ENCODE measurements at places on chromosomes 6 and 20.
A peak's percentile ranks its signal among the peaks of the same experiment; 100 is the strongest.

- no peak for DNase-seq
Measured at GRCh38 chr6:39684790-39685488, 40.3 kb downstream of the KIF6 start.

GRCh38 chr20:53899351-53900167 is 170.8 kb downstream of the BCAS1 start:
- peak; percentile 77 for DNase-seq

DNA sequence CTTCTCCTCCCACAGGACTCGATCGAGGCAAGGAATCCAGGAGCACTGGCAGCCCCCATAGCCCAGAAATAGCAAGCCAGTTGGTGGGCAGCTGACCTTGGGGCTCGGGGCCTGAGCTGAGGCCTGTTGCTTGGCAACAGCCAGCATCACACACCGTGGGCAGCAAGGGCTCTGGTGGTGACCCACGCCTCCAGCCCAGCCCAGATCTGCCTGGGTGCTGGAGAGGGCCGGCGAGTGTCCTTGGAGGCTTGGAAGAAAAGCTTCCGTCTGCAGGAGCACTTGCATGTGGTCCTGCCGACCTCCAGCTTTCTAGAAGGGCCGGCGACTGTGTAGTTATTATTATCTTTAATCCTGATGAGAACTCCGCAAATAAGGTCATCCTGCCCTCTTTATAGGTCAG is 67.3 kb downstream of the STK35 start:
- no peak for DNase-seq

DNA sequence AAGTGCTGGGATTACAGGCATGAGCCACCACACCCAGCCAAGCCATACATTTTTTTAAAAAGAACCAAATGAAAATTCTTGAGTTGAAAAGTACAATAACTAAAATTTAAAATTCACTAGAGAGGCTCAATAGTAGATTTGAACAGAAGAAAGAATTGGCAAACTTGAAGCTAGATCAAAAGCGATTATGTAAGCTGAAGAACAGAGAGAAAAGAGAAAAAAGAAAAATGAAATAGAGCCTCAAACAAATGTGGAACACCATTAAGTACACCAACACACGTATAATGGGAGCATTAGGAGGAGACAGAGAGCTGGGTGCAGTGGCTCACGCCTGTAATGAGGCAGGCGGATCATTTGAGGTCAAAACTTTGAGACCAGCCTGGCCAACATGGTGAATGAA is 31.0 kb downstream of the ERGIC3 start:
- DNase-seq: no peak

DNA sequence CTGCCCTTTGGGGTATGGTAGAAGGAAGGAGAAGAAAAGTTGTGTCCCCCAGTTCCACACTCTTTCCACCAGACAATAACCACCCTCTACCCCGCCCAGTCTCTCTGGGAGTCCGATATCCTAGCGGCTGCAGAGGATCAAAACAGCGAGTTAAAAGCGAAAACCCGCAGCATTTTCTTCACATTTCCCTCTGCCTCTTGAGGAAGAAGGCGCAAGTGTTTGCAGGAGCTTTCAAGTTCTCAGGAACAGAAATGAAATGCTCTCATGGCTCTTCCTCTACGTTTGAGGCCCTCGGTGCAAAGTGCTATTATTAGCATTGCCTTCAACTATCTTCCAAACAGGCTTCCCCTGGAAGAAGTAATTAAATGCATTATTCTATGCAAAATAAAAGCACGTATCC is 52.2 kb upstream of the CCDC167 start:
- DNase-seq: no peak

DNA sequence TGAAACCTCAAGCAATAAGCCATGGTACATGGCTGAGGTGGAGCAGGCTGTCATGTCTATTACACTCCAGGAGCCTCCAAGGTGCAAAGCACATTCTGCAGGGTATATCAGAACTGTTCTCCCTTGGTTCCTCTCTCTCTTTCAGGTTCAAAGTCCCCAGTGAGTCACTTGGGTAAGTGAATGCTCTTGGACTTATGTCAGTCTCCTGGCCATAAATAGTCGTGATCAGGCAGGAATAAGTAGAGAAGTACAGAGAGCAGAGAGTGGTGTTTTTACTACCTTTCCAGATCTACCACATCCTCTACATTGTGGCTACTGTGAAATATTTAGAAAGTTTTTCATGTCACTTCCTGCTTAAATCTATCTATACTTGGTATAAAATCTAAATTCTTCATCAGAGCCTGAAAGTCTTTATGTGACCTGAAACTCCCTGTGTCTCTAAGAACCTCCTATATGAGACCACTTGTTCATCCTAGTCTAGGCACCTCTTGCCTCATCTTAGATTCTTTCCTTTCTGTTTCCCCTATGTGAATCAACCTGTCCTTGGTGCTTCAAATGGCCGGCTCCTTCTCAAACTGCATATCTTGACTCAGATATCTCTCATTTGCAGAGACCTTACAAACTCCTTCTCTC is 1077.6 kb upstream of the MAP3K7 start:
- no peak for DNase-seq

DNA sequence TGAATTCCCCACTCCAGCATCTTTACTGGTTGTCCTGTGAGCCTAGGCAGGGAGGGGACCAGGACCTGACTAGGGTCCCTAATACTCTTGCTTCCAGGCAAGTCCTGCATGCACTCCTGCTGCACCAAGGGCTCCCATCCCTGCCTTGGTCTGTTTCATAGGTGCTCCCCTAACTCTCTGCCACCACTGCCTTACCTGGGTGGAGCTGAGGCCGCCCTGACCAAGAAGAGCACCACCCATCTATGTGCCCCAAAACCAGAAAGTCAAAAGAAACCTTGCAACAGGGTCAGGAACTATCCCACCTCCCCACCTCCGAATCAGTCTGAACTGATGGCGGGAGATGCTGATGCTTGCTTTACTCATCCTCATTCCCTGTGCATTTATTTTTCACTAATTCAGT is 23.6 kb downstream of the HLA-G start:
- no peak for DNase-seq

- no peak for DNase-seq
Measured at GRCh38 chr6:53928641-53929040, 133.8 kb downstream of the LRRC1 start.

- no peak for DNase-seq
Measured at GRCh38 chr6:57143690-57144089, 28.4 kb upstream of the BAG2 start.

DNA sequence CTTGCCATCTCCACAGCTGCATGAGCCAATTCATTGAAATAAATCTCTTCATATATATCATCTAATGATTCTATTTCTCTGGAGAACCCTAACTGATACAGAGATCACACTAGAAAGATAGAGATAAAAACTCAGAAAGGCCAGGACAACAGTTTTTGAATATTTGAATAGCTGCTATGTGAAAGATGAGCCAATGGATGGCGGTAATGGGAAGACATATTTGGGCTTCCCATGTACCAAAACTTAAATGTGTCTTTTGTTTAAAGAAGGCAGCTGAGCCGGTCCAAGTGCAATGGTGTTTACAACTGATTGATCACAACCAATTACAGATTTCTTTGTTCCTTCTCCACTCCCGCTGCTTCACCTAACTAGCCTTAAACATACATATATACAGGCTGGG is 35.1 kb downstream of the SGK1 start:
- DNase-seq: no peak

DNA sequence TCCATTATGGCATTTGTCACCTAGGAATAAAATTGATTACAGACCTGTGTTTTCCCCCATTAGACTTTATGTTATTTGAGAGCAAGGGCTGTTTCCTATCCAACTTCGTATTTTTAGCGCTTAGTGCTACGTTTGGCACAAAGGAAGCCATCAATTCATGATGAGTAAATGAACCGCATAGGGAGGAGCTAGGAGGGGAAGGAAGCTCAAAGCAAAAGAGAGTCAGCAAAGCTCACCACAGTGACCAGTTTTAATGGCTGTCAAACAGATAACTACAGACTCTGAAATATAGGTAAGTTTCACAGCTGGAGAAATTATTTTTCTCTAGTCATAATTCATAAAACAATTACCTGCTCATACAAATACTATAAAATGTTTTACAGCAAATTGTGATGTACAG is 6.9 kb upstream of the SAMD3 start:
- no peak for DNase-seq

- no peak for DNase-seq
Measured at GRCh38 chr6:157773248-157773773, 49.7 kb upstream of the SNX9 start.

DNA sequence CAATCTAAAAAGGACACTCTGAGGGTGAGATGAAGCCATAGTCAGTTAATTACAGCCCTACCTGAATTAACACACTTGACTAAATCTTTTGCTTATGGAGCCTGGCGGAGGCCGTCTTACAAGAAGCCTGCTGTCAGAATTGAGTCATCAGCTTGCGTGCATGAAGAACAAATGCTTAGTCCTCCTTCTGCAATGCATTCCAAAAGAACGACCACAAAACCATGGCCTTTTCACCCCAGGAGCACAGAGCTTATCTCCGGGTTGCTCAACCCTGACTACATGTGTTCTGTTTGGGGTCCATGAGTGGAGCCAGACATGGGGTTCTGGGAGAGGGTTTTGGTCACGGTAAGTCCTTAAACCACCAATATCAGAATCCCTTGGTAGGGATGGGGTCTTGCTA is 318.1 kb downstream of the CLIC5 start:
- DNase-seq: peak; percentile 49

DNA sequence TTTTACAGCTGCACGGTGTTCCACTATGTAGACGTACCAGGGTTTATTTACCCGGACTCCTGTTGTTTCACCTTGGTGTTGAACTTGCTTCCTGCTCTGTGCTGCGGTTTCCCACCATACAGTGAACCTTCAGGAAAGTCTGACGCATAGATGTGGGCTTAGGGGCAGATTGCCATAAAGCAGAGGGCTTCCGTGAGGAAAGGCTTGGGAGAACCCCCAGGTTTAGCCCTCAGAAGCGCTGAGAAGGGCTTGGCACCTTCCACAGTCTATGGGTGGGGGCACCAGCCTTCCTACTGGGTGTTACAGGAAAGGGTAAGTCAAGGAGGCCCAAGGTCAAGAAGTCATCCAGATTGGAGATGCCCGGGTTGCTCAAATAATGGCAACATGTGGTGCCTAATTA is 19.2 kb upstream of the MRPS18A start:
- no peak for DNase-seq

GRCh38 chr6:139370283-139370998 is 4.0 kb downstream of the CITED2 start:
- DNase-seq: no peak

DNA sequence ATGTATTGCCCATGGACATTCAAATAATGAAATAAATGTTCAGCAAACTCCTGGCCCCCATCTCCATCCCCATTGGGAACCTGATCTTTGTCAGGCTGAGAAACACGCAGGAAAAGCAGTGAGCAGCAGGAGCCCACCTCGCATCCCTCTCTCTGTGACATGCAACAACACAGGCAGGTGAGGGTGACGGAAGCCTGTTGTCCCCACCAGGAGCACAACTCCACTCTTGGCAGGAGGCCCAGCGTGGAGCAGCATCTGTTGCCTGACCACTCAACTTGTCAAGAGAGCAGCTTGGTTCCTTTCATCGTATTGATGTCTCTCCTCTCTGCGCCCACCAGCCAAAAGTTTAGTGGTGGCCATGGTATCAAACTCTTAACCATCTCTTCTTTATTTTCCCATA is 586.9 kb upstream of the ARID1B start:
- no peak for DNase-seq

GRCh38 chr6:90078513-90079289 is 184.4 kb downstream of the GJA10 start:
- DNase-seq: no peak

DNA sequence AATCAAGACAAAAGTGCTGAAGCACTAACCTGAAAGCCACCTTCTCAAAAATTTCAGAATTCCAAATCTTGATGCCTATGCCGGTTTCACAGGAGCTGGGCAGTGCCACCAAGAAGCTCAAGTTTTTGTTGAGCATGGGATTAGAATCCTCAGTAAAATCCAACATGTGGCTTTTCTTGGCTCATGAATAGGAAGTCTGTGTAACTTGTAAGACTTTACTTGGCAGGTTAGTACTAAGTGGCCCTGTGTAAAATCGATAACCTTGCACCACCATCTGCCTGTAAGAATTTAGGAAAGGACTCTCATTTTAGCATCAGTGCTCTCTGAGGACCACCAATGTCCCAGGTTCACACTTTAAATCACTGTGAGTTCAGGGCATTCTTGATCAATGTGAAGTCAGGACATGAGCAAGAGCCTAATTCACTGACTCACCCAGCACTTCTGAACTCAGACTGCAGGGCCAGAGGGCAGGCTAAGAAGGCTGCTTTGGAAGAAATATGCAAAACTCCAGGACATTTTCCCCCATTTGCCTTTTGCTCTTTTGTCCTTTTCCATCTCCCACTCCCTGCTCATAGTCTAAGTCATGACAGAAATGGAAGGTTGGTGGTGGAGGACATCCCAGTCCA is 113.2 kb downstream of the EDN1 start:
- DNase-seq: no peak

All from GM12864 (cell line).